ENCODE measurements at places on chromosomes 3 and 15.

GRCh38 chr3:183123891-183124290, 24.6 kb upstream of the MCCC1 start:
- no peak for DNase-seq

DNA sequence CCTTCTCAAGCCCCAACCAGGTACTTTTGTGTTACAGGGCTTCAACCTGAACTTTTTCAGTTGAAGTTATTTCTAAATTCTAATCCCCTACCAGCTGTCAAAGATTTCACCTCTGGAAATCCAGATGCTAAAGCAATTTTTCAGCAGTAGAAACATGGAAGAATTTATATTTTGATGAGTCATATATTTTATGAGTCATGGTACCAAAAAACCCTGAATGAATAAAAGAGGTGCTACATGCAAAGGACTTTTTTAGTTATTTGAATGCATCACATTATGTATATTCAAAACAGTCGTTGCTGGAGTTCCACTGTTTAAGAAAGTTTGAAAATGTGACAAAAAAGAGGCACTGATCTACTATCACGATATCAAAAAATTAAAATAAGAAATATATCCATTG, 96.0 kb upstream of the ZNF385D start:
- DNase-seq, result no peak

DNA sequence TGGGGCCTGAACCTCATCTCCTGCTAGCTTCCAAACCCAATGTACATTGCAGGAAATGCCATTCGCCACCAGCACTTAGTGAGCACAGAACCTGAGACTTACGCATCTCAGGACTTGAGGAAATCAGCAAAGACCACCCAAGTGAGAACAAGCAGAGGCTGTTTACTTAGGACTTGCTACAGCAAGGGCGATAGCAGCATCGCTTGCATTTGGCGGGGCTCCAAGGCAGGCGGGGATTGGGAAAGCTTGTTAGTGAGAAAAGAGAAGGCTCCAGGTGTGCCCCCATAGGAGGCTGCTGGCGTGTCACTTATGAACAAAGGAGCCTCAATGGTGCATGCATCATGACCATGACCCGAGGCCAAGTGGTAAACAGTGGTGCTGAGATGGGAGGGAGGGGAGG, 19.7 kb downstream of the SLC6A20 start:
- DNase-seq, result no peak

- DNase-seq, result no peak
Measured at GRCh38 chr15:87689716-87690115, 566.8 kb downstream of the NTRK3 start.

DNA sequence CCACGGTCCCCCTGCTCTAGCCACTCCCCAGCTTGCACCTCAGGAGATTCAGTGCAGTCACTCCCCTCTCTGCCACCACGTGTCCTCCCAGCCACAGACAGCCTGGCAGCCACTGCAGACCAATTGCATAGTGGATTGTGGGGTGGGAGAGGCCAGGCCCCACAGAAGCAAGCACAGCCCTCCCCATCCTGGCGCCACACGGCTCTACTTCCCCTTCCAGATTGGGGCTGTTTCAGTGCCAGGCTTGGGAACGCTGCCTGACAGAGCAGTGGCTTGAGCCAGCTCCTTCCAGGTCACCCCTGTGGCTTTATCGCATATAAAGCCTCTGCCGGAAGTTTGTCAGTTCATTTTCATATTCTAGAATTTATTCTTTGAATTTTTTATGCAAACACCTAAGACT, 90.7 kb downstream of the TMEM266 start:
- no peak for DNase-seq

GRCh38 chr3:65146179-65146578, 458.4 kb upstream of the ADAMTS9 start:
- no peak for DNase-seq

GRCh38 chr3:155382396-155383042, 89.0 kb upstream of the STRIT1 start:
- DNase-seq, result no peak

- DNase-seq, result no peak
Measured at GRCh38 chr3:143831208-143831607, 17.1 kb downstream of the SLC9A9 start.
